Skin of body (tissue), 3 donors: ENCODE measurements at places on chromosomes 4 and X. TPM values are rescaled to one million over a fixed set of nuclear protein-coding genes. Genes with fewer than 3 reads are reported as not detected.
A peak's percentile ranks its signal among the peaks of the same experiment; 100 is the strongest.

GRCh38 chrX:46770817-46771163 is 11.9 kb upstream of the SLC9A7 start:
- no peak for DNase-seq

SLC49A3 gene
- total RNA-seq: 3.2 TPM

- DNase-seq: no peak
Measured at GRCh38 chr4:87901422-87901992, 68.7 kb downstream of the MEPE start.

DNA sequence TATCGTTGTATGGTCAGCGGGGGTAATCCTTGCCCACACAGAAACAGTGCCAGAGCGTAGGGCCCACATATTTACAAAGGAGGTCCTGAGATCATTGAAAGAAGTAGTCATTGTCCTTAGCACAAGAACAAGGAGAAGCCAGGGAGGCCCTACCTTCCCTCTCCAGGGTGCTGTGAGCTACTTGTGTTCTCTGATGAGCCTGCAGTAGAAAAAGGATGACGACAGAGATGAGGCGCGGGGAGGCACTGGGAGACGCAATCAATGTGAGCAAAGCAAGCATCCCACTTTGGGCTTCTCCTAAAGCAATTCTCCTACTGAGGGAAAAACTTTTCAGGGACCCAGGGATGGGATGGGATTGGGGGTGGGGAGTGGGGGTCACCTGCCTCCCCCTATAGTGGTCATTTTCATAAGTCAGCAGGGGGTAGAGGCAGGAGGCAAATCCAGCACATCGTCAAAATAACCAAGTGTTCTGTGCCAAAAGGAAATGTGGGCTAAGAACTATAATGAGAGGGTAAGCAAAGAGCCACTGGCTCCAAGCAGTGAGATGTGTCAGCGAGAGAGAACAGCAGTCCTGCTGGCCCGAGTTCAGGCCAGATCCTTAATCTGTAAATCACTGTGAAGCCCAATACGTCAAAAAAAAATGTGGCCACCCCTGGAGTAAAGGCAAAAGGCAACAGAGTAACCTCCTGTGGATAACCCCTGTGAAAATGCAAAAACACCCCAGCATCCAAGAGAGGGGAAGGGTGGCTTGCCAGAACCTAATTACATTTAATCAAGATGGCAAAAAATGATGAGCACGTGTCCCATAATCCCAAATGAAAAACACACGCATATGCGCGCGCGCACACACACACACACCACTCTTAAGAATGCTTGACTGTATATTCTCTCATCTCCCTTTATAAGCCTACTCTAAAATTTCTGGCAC is 136.6 kb upstream of the HHIP start:
- DNase-seq: peak; percentile 19

GRCh38 chrX:140480765-140481164 is 24.1 kb downstream of the SOX3 start:
- no peak for DNase-seq
